ENCODE measurements at places on chromosomes 11 and 22.

DNA sequence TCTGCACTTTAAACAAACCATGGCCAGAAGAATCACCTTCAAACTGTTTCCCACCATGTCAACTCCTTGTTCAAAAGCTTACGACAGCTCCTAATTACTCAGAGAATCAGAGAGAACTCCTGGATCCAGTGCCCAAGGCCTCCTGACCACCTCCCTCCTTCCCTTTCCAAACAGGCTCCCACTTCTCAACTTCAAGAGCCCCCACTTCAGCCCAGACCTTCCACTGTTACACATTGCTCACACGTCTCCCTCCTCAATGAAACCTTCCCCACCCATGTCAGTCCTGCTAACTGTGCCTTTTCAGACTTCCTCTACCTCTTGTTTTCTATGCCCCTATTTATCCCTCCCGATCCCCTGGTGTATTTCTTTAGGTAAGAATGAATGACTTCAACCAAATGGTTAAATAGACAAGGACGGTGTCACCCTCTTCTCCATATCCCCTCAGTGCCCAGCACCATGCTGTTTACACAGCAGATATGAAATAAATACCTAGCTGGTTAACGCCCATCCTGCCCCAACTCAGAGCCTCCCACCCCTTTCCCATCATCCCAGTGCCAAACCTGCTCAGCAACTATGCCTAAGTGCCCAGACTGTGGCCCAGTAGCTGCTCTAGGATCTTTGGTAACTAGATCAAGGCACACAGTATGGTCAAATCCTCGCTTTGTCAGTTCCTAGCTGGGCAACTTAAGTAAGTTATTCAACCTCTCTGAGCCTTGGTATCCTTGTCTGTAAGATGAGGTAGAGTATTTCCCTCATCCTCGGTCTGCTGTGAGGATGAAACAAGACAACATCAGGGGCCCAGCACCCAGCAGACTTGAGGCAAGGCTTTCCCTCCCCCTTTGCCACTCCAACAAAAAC is 36.8 kb downstream of the PLEKHA7 start:
- no peak for DNase-seq

- DNase-seq: no peak
These were observed 20.6 kb downstream of the IFT27 start for GRCh38 chr22:36755316-36755715.

GRCh38 chr22:41576877-41577276 is 12.8 kb downstream of the PMM1 start:
- peak; percentile 11 for DNase-seq

DNA sequence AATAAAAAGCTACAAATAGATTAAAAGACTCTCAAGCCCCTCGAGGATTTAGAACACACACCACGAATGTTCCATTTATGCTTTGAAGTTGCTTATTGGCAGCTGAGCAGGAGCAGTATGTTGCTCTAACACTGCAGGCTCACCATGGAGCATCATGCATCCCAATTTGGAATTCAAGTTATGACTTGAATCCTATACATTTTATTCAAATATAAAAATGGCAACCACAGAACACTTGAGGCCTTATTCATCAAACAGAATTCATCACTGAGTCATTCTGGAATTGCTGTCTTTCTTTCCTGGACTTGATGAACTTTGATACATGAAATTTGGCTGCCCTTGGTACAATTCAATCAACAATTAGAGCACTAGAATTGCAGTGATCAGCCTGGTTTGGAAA is 24.5 kb upstream of the BLID start:
- DNase-seq: no peak

DNA sequence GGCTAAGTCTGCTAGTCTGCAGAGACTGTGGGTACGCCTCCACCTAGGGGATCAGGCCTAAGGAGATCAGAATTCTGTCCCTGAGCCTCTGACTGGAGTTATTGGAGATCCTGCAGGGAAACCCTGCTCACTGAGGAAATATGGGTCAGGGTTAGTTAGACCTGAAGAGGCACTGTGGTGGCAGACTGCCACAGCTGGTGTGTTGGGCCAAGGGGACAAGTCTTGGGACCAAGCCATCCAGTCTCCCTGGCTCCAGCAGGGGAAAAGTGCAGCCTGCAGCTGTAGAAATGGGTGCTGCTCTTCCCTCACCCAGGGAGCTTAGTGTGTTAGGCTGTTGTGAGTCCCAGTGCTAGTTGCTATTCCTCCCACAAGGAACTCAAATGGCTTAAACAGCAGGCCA is 334.8 kb upstream of the LARGE1 start:
- no peak for DNase-seq

GRCh38 chr11:67117176-67117575 is 1.9 kb upstream of the KDM2A start:
- no peak for DNase-seq

GRCh38 chr11:121889931-121890330 is 226.1 kb downstream of the BLID start:
- no peak for DNase-seq

DNA sequence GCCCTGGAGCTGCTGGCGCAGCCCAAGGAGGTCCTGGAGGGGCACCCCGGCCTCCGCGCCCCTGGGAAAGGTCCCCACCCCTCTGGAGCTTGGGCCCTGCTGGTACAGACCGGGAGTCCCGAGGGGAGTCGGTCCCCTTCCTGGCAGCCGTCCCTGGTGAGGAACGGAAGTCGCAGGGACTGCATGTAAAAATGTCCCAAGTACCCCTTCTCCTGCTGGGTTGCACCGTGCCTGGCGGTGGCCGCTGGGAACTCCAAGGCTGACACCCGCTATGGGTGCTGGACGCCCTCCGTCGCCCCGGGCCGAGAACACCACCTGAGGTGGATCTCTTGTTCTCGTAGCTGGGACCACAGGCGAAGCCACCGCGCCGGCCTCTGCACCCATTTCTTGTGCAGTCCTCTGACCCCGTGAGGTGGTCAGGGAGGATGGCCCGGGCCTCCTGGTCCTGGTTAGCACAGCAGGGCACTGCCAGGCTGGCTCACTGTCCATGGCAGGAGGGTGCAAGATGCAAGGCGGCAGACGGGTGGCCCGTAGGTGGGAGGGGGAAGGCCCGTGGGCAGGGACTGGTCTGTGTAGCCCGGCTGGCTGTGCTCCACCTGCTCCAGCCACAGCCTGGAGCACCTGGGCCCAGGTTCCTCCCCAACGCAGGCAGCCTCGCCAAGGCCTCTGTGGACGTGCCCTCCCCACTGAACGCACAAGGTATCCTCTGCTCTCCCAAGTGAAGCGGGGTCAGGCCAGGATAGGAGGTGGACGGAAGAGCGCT is 165.2 kb downstream of the IGLL1 start:
- DNase-seq: no peak

DNA sequence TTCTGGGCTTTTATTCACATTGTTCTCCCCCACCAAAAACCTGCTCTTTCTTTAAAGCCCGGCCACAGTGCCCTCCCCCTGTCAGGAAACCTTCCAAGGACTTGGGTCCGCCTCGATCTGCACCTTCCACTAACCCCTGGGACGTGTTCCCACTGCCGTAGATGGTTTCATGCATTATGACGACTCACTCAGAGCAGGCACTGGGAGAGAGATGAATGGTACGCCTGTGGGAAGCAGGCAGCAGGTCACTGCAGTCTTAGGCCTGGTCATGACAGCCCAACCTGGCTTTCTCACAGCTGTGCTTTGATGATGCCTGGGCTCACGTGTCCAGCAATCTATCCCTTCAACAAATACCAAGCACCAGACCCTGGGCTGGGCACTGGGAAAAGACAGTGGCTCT is 115.7 kb downstream of the WNT7B start:
- DNase-seq: no peak

- peak; percentile 48 for DNase-seq
These were observed 690 bp downstream of the CSNK1E start for GRCh38 chr22:38316364-38317121.

DNA sequence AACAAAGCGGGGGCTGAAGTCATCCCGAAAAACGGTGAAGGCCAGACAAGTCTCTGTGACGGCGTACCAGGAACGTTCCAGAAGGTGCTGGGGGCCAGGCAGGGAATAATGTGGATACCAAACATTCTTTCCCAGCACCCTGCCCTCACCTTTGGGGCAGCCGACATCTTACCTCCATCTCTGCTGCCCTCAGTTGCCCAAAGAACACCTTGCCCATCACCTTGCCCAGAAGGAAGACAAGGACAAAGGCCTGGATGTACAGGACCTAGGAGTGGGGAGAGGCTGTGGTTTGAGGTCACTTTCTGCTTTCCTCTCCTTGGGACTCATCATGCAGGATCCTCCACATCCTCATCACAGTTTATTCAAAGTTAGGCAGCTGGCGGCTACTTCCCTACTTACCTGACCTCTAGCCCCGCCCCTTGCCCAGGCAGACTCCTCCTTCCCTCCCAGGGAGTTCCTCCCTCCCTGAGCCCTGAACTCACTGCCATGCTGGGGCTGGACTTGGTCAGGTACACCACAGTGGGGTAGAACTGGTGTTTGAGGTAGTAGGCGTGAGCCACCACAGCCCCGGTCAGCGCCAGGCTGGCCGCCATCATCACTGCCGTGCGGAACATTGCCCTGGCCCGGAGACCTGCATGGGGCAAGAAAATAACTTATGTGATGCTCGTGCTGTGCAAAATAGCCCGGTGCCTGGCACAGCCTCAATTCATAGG is 1.2 kb downstream of the SYVN1 start:
- DNase-seq: peak; percentile 32

DNA sequence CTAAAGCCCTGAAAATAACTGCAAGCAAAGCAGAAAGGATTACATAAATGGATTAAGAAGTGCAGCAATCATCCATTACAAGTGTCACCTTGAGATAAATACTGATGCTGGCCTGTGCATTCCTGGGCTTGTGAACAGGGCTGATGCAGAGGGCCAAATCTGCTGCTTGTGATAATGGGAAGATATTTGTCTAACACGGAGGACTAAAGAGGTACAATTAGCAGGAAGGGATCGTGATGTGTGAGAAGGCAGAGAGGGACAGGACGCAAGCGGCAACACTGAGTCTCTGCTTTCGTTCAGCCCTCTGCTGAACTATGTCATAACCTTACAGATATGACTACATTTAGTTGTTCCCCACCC is 107.7 kb upstream of the DDI1 start:
- DNase-seq: no peak

DNA sequence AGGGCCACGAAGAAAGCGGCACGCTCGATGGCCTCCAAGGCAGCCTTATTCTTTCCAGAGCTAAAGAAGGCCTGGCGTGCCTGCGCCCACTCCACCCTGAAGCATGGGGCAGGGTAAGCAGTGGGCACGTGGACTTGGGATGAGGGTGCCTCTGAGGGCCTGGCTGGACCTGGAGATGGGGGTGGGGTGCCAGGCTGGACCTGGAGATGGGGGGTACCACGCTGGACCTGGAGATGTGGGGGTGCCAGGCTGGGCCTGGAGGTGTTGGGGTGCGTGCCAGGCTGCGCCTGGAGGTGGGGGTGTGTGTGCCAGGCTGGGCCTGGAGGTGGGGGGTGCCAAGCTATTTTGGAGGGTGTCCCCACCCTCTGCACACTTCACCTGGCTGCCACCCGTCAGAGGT is 5.3 kb downstream of the CPT1B start:
- no peak for DNase-seq

- DNase-seq: no peak
These were observed 223.8 kb downstream of the FAM76B start for GRCh38 chr11:95565724-95566141.

DNA sequence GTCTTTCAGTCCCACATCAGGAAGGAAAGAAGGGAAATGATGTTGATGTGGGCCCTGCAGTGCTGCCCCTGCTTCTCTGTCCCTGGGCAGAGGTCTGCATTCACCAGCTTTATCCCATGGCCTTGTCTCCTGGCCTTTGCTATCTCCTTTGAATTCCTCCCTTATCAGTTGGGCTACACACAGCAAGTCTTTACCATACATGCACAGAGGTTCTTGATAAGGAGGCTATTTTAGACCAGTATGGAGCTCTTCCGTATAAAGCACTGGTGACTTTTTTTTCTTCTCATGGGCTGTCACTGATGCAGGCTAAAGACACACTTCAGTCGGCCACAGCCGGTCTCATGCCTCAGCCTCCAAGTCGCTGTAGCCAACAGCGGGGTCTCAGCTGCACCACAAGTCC is 20.2 kb downstream of the MYO18B start:
- DNase-seq: no peak

GRCh38 chr11:106399076-106399511 is 321.6 kb downstream of the AASDHPPT start:
- DNase-seq: no peak

- DNase-seq: no peak
These were observed 10.4 kb downstream of the TMPRSS6 start for GRCh38 chr22:37098976-37099591.

- no peak for DNase-seq
These were observed 6.8 kb upstream of the TPBGL start for GRCh38 chr11:75233754-75234172.

DNA sequence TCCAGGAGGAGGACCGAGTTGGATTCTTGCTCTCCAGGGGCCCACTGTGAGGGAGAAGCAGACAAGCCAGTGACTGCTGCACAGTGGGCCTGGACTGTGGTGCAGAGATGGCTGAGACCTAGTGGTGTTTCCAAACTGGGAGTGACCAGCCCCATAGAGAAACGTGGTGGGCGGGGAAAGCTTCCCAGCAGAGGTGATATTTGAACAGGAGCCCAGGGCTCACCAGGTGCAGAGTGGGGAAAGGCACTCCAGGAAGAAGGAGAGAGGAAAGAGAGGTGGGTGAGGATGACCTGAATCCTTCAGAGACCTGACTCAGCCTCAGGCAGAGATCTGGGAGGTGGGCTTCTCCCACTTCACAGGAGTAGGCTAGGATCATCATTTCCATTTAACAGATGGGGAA is 52.1 kb upstream of the RASD2 start:
- DNase-seq: no peak

GRCh38 chr22:48065892-48066291 is 1303.4 kb downstream of the TBC1D22A start:
- DNase-seq: no peak

DNA sequence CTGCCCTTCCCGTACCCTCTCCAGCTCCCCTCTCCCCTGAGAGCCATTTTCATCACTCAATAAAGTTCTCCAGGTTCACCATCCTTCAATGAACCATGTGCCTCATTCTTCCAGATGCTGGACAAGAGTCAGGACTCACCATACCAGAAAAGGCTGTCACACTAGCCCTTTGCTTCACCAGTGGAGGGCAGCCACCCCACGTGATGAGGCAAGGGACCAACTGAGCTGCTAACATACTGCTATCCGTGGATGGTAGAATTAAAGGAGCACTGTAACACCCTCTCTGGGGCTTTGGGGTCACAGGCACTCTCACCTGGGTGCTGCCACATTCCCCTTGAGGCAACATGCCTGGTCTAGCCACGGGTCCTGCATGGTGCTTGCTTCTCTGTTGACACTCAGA is 13.1 kb upstream of the OR5I1 start:
- no peak for DNase-seq

- DNase-seq: no peak
These were observed 224.0 kb upstream of the NARS2 start for GRCh38 chr11:78798663-78799062.

GRCh38 chr11:126152152-126152551 is 59.3 kb downstream of the RPUSD4 start:
- DNase-seq: no peak
